ENCODE measurements at places on chromosomes 7 and 10. TPM values are rescaled to one million over a fixed set of nuclear protein-coding genes. Genes with fewer than 3 reads are reported as not detected.

EN2 gene
- 0.09 TPM for total RNA-seq

OPN4 gene
- 0.04 TPM for total RNA-seq

HOXA4 gene
- 3.2 TPM for total RNA-seq

GRCh38 chr7:73509463-73509862 is 12.6 kb downstream of the BAZ1B start:
- no peak for DNase-seq

GRCh38 chr7:100865372-100865911 is 1.7 kb upstream of the TRIP6 start:
- DNase-seq = peak; percentile 53
